BE2C (cell line): ENCODE measurements at places on chromosomes 2 and 18.

DNA sequence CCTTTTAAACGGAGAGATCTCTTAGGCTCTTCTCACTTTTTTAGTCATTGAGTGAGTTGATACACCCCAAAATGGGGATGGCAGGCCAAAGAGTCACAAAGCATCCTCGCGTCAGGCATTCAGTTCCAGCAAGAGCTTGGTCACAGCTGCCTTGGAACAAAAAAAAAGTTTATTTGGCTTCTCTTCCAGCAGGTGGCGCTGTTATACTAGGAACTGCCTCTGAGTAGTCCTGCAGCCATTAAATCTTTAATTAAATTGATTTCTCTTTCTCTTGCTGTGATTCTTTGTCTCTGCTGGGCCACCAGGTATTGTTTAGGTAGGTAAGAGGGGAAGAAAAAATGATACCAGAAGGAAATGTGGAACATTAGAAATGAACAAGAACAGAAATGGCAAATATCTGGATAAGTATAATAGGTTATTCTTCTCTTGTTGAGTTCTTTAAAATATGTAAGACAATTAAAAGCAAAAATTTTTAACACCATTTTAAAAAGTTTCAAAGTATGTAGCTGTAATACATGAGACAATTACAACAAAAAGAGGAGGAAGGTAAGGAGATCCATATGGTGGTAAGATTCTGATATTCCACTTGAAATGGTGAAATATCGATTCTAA, 175.1 kb downstream of the GALNT1 start:
- peak; percentile 40 for DNase-seq

- no peak for DNase-seq
Observed at GRCh38 chr18:63145851-63146555, 173.6 kb downstream of the BCL2 start.

GRCh38 chr18:2856547-2857170, 9.9 kb downstream of the EMILIN2 start:
- DNase-seq: no peak

DNA sequence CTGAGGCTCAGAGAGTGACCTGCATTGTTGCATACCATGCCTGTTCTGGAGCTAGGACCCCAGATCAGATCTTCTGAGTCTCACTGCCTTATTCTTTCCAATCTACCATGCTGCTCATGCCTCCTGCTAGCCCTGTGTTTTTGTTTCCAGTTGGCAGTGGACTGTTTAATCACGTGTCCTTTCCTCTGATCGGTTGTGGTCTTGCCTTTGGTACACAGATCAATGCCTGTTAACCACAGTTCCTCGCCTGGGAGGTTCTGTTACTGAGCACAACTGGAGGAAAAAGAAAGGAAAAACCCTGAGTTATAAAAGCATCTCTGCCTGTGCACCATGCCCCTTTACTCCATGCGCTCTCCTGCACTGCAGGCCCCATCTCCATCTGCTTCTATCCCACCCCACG, 329.1 kb downstream of the SETBP1 start:
- no peak for DNase-seq

DNA sequence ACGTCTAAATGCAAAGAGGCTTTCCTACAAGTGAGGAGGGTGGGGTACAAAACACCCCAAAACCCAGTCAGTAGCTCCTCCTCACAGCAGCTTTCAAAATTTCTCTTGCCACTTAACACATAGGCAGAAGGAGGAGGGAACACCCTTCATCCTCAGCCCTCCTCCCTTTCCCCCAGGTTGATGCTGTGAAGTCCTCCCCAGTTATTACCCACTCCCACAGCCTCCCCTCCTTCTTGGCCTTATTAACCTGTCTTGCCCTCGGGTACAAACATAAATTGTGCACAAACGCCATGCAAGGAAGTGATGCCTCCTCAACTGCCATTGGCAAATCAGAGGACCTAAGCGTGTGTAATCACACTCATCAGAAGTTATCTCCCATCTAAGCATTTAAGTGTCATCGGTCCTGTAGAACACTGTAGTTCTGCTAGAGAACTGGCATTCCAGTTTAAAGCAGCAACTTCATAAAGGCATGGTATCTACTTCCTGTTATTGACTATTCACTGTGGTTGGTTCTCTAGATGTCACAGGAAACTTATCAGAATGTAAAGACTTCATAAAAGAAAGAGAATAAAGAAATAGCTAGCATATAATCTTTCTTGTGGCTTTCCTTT, at the start of gene DSC1:
Gene DSC1 (minus strand): TSS at position 32 of the 611 bp plus-strand sequence. CDS start 262 bp downstream, outside the sequence.
- no peak for DNase-seq
